Activated gamma-delta T cell treated with Interleukin-2 at 50 U/mL for 16 hours (primary cell): ENCODE measurements at places on chromosomes 2 and 18.

- DNase-seq = no peak
Measured at GRCh38 chr18:56919190-56919589, 227.7 kb upstream of the BOD1L2 start.

DNA sequence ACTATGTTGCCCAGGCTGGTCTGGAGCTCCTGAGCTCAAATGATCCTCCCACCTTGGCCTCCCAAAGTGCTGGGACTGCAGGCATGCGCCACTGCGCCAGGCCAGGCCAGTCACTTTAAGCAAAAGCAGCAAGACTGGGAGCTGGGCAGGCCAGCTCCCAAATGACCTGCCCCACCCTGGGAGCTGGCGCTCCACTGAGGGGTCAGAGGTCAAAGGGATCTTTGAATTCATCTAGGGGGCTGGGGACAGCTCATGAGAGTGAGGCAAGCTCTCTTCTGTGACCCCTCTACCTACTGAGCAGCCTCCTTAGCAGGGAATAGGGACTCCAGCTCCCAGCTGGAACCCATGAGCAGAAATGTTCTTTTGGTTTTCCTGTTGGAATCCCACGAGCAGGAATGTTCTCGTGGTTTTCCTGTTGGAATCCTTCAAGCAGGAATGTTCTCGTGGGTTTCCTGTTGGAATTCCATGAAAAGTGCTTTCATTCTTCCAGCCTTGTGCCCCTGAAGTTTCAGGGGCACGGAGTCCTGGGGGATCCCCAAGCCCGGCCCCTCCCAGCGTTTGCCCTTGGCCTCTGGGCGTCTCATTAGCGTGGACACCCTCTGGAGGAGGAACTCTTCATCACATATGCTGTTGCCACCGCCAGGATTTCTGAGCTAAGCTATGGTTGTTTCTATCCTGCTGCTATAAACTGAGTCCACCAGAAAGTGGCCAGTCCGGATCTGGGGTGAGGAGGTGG is 162.0 kb upstream of the HAAO start:
- no peak for DNase-seq

DNA sequence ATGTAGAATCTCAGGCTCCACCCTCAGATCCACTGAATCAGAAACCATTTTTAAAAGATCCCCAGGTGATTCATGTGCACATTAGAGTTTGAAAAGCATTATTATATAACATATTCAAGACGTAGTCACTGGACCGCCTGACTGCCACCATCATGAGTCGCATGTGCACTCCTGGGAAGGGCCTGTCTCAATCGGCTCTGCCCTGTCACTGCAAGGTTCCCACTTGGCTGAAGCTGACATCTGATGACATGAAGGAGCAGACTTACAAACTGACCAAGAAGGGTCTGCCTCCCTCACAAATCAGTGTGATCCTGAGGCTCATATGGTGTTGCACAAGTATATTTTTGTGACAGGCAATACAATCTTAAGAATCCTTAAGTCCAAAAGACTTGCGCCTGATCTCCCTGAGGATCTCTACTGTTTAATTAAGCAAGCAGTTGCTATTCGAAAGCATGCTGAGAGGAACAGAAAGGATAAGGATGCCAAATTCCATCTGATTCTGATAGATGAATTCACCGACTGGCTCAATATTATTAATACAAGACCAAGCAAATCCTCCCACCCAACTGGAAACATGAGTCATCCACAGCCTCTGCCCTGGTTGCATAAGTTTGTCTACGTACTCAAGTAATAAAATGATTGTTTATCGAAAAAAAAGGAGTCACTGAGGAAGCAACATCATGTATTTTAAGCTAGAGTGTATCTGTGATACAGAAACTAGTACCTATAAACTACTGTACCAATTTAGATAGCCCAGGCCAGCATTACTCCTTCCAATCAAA is 26.2 kb downstream of the ATAD2B start:
- DNase-seq = no peak

DNA sequence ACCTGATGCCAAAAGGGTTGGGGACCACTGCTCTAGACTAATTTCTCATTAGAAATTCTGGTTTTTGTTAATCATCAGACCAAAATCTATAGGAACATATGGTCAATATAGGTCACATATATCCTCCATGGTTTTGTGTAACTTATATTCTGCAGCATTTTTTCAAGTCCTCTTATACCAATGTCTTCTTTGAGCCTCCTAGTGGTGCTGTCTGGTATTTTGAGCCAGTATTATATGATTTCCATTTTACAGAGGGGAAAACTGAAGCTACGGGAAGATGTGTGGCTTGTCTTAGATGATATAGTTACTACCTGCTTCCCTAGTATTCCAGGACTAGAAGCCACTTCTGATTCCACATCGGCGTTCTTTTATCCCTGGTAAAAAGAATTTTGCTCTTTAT is 13.8 kb downstream of the MAPK4 start:
- DNase-seq = no peak

DNA sequence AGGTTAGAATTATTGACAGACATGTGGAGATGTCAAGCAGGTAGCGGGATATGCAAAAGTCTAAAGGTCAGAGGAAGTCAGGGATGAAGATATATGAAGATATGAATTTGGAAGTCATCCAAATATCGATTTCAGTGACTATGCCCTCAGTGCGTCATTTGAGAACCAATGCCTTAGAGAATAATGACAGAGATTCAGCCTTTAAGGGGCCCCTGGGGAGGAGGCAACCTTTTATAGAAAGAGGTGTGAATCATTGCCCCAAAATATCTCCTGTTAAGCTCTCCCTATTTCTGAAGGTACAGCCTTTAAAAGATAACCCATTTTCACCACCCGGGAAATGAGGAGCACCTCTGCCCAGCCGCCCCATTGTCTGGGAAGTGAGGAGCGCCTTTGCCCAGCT is 223.4 kb downstream of the NCKAP5 start:
- DNase-seq = no peak

- no peak for DNase-seq
Measured at GRCh38 chr2:71665168-71666093, 212.1 kb downstream of the DYSF start.

DNA sequence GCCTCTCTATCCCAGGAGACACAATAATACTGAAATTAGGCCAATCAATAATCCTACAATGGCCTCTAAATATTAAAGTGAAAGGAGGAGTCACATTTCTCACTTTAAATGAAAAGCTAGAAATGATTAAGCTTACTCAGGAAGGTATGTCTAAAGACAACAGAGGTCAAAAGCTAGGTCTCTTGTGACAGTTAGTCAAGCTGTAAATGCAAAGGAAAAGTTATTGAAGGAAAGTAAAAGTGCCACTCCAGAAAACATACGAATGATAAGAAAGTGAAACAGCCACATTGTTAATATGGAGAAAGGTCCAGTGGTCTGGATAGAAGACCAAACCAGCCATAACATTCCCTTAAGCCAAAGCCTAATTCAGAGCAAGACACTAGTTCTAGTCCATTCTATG is 9.5 kb downstream of the SESTD1 start:
- DNase-seq = no peak

GRCh38 chr2:220664272-220665107 is 907.6 kb downstream of the EPHA4 start:
- no peak for DNase-seq

DNA sequence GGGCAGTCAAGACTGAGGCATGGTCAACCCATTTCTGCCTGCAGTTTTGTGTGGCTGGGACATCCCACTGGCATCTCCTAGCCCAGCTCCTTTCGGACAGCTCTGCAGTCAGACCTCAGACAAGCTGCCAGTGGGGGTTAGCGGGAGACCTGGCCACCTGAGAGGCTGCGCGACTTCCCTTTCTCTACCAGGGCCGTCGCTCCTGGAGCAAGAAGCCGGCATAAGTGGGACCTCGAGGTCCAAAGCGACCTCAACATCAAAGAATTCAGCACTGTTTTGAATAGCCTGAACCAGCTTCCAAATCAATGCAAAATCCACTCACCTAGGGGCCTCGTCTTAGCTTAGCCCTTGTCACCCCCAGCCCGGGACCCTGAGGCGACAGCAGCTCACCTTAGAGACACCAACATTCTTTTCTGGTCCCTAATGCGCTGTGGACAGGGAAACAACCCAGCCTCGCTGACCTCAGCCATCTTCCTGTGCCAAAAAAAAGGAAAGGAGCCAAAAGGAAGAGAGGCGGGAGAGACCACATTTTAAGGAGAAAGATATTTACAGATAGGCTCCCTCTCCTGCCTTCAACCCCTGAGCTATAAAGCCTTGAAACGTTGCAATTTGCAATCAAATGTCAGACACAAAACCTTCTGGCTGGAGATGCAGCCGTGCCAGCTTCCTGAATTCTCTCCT is 81.2 kb downstream of the GFPT1 start:
- DNase-seq = no peak

DNA sequence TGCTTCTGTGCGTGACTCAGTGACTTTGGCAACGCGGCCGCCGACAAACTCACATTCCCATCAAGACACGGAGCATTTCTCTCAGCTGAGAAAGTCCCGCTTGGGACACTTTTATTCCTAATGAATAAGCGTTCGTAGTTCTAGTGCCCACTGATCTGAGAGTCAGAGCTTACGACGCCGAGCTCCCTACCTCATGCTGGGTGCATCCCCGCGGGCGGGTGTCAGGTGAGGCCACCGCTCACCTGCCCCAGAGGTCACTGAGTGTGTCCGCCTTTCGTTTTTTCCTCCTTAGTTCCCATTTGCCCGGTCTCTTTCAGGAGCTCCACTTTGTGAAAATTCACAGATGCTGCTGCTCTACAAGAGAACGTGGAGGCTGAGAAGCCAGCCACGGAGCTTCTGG is 43.6 kb upstream of the TMEM18 start:
- DNase-seq = no peak

GRCh38 chr2:183359867-183360266 is 235.6 kb downstream of the NUP35 start:
- DNase-seq = no peak

GRCh38 chr2:23121968-23122648 is 262.9 kb upstream of the KLHL29 start:
- no peak for DNase-seq

- no peak for DNase-seq
Measured at GRCh38 chr2:231526341-231527090, 3.7 kb downstream of the NMUR1 start.
